NK-92 treated with Interleukin-12 subunit alpha and Interleukin-12 subunit beta, amount 100 ng/mL, for 24 hours (cell line): ENCODE measurements at places on chromosomes 5 and 9.

DNA sequence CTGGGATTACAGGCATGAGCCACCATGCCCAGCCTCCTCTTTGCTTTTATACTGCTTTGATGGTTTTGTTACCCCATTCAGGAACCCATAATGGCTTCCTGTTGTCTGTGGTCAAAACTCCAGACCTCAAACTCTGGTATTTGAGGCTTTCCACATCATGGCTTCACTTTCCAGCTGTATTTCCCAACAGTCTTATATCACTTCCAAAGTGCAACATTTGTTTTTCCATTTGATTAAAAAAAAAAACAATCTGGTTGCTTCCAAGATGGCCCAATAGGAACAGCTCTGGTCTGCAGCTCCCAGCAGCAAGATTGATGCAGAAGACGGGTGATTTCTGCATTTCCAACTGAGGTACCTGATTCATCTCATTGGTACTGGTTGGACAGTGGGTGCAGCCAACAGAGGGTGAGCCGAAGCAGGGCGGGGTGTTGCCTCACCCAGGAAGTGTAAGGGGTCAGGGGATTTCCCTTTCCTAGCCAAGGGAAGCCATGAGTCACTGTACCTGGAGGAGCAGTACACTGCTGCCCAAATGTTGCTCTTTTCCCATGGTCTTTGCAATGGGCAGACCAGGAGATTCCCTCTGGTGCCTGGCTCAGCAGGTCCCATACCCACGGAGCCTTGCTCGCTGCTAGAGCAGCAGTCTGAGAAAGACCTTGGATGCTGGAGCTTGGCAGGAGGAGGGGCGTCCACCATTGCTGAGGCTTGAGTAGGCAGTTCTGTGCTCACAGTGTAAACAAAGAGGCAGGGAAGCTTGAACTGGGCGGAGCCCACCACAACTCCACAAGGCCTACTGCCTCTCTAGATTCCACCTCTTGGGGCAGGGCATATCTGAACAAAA, 458.4 kb downstream of the KDM4C start:
- DNase-seq, result peak; percentile 5

DNA sequence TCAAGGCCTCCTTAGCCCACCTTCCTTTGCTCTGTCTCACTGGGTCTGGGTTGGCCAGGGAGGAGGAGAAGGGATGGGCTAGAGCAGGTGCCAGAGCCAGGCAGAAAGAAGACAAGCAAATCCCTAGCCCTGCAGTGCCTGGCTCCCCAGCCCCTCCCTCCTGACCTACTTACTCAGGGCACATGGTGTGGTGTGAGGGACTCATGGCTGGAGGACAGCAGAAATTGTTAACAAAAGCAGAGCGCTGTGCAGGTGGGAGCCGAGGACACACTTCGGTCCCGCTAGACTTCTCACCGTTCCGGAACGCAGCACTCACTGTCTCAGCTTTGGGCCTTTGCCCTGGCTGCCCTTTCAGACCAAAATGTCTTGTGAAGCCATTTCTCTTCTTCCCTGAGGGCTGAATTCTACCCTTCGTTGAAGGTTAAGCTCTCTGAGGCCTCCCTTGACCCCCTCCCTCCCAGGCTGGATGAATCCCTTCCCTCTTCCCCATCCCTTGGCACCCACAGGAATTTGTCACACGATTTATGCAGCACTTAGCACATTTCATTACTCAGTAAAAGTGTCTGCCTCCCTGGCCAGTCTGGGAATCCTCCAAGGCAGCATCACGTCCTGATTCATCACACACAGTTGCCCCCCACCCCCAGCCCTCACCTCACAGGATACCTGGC, 263.9 kb upstream of the TRPC7 start:
- no peak for DNase-seq

DNA sequence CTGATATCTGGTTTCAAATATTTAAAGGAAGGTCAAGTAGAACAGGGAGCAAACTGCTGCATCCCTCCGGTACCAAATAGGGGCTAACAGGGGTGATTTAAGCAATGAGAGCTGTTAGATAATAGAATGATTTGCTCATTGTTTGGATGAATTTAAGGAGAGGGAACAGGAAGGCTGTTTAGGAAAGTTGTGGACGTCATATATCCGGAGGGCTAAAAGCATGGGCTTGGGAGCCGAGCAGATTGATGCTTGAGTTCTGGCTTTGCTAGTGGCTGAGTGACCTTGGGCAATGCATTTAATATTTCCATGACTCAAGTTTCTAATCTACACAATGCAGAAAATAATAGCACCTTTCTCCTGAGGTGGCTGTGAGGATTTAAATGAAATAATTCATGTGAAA, 85.4 kb upstream of the RPS23 start:
- DNase-seq, result no peak

DNA sequence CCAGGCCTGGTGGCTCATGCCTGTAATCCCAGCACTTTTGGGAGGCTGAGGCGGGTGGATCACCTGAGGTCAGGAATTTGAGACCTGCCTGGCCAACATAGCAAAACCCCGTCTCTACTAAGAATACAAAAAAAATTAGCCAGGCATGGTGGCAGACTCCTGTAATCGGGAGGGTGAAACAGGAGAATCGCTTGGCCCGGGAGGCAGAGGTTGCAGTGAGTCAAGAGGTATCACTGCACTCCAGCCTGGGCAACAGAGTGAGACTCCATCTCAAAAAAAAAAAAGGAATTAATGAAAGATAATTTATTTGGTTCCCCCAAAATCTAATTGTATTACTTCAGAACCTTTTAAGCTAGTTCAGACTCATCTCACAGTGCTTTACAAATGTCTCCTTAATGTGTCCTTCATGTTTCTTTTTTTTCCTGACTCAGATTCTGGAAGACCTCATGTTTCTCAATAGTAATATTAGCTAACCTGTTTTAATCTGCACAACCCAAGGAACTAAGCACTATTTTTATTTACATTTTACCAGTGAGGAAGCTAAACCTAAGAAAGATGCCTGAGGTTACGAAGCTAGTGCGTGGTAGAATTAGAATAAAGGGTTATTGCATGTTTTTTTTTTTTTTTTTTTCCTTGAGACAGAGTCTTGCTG, 15.1 kb downstream of the FAF2 start:
- DNase-seq, result no peak

- no peak for DNase-seq
These were observed 9.5 kb upstream of the NFIL3 start for GRCh38 chr9:91433180-91433579.

GRCh38 chr5:138470322-138471051, 5.2 kb downstream of the EGR1 start:
- DNase-seq, result no peak

DNA sequence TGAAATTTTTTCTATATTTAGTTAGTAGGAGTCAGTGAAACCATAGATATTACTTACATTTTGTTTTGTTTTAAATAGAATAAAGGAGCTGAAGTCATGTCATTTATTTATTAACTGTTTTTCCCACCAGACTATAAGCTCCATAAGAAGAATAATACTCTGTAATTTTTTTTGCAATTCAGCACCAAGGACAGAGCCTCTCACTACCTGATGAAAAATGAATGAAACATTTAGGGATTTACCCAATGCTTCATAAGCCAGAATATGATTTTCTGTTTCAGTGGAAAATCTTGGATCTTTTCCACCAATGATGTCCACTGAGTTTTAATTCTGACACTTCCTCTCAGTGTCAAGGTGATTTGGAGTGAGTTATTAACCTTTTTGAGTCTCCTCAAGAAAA, 624.9 kb upstream of the GRAMD2B start:
- no peak for DNase-seq

- DNase-seq, result no peak
These were observed 282.2 kb upstream of the VLDLR start for GRCh38 chr9:2339416-2339815.

DNA sequence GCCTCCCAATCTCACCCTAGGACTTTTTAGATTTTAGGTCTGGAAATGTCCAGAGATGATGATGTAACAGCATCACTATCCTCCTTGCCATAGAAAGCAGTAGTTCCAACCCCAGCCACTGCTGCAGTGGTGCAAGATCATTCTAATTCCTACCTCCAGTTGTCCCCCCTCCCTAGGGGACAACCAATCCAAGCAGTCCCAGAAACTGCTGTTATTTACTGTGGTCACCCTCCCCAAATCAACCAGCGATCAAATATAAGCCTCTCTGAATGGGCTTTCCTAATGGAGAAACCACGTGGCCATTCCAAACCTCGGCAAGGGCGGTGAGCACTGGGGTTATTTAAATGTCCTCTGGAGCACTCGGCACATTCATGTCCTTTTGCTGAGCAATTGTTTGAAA, 159.8 kb downstream of the SLF1 start:
- DNase-seq, result no peak
